ENCODE measurements at places on chromosomes 3 and 15. TPM values are rescaled to one million over a fixed set of nuclear protein-coding genes. Genes with fewer than 3 reads are reported as not detected.

The MCF2L2 gene
- polyA plus RNA-seq: 0.15 TPM

The CMTM8 gene
- 0.25 TPM for polyA plus RNA-seq

The GRIP2 gene
- not detected for polyA plus RNA-seq

The DPH6 gene
- polyA plus RNA-seq: 19.5 TPM

The PP2D1 gene
- polyA plus RNA-seq: 0.64 TPM

Data from IgD-negative memory B cell (primary cell).